Endothelial cell of umbilical vein (primary cell): ENCODE measurements at places on chromosomes 2 and 18.

DNA sequence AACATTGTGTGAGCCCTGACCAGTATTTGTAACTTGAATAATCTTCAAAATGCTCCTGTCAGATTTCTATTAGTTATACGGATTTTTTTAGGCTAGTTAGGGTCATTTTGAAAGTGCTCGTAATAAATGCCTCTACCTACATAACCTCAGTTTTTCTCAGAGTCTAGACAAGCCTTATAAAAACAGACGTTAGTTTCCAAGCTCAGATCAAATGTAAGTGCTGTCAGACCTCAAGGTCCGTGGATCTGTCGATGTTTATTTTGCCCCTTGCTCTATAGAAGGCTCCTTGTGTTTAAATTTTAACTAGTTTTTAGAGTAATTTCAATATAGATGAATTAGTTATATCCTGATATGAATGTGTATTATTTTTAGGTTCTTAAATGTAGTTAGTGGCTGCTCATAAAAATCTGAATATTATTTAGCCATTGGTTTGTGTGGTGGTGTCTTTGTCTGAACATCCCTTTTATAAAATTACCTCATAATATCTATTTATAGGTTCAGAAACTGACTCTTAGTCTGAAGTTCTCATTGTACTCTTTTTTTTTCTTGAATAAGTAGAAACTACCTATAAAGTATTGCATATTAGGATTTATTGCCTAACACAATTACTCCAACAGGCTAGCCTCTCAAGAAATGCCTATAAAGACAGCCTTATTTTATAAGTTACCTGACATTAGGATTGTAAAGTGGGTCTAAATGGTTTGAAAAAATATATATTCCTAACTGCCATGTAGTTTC lies 71.1 kb downstream of the MTA3 start:
- DNase-seq: no peak

- peak; percentile 65 for DNase-seq
Observed at GRCh38 chr2:210195101-210195852, 24.1 kb upstream of the KANSL1L start.

GRCh38 chr2:36770542-36771287 lies 74.2 kb downstream of the VIT start:
- peak; percentile 49 for DNase-seq

GRCh38 chr2:219254590-219255201 lies 978 bp upstream of the TUBA4A start:
- DNase-seq: no peak

DNA sequence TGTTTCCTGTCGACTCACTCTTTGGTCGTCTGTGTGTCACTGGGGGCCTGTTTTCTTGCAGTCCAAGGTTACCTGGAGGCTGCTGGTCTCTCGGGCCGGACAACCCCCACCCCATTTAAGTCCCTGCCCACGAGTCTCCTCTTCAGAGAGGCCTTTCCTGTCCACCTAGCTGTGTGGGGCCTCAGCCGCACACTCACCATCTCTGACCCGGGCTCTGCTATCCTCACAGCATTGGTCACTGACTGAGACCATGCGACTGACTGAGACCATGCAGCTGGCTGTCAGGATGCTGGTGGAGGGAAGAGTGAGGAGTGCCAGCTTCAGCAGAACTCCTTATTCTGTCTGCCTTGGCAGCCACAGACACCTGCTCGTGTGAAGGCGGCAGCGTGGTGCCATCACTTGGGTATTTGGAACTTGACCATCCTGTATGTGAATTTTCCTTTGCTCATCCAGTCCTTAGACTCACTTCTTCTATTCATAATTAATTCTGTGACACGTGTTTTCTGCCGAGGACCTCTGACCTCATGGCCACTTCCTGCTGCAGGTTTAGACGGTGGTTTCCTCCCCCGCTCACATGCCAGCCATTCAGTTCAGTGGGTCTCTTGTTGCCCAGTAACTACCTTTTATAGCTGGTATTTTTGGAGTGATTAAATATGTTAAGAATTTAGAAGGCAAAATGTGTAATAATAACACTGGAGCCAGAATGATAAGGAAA lies 47.5 kb upstream of the ASB1 start:
- DNase-seq: peak; percentile 62

DNA sequence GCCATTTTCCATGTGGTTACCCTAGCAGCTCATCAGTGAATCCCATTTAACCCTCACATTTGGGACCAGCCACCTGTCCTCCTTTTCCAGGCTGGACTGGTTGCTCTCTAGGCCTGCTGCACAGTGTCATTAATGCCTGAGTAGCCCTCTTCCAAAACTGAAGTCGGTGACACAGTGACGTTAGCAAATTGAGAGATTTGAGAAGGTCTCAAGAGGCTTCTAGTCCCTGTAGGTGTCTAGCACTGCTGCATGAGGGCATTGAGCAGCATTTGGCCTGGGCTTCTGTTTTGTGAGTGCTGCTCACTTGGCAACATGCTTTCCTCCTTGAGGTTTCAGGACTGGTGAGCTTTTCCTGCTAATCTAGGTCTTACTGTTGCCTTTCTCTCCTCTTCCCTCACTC lies 36.7 kb downstream of the PKP4 start:
- DNase-seq: no peak

- DNase-seq: no peak
Observed at GRCh38 chr2:69250981-69251380, 136.0 kb downstream of the GFPT1 start.

GRCh38 chr2:227401550-227401949 lies 13.8 kb upstream of the SCYGR1 start:
- no peak for DNase-seq

DNA sequence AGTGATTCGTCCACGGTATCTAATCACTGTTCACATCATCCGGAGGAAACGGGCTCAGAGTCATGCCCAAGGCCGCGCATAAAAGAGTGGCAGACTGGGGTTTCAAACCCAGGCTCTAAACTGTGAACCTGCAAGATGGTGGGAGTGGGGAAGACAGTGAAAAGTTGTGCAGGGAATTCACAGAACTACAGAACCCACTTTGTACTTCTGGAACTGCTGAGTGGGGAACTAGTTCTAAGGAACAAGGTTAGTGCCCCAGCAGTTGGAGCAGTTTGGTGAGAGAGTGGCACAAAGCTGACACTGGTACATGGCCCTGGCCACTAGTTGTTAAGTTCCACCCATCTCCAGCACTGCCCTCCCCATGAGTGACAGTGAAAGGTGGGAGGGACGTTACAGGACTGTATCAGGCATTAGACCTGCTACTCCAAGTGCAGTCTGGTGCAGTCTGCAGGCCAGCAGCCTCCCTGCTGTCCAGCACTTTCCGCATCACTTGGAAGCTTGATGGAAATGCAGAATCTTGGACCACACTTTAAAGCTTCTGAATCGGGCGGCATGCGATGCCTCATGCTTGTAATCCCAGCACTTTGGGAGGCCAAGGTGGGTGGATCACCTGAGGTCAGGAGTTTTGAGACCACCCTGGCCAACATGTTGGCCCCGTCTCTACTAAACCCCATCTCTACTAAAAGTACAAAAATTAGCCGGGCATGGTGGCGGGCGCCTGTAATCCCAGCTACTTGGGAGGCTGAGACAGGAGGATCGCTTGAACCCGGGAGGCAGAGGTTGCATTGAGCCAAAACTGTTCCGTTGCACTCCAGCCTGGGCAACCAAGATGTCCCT lies 47.3 kb downstream of the C2orf42 start:
- DNase-seq: peak; percentile 78

GRCh38 chr2:210224941-210225672 lies at the start of gene ACADL:
Gene ACADL (minus strand): TSS chr2:210225447. CDS start chr2:210225263, 184 bp downstream.
- DNase-seq: peak; percentile 15

DNA sequence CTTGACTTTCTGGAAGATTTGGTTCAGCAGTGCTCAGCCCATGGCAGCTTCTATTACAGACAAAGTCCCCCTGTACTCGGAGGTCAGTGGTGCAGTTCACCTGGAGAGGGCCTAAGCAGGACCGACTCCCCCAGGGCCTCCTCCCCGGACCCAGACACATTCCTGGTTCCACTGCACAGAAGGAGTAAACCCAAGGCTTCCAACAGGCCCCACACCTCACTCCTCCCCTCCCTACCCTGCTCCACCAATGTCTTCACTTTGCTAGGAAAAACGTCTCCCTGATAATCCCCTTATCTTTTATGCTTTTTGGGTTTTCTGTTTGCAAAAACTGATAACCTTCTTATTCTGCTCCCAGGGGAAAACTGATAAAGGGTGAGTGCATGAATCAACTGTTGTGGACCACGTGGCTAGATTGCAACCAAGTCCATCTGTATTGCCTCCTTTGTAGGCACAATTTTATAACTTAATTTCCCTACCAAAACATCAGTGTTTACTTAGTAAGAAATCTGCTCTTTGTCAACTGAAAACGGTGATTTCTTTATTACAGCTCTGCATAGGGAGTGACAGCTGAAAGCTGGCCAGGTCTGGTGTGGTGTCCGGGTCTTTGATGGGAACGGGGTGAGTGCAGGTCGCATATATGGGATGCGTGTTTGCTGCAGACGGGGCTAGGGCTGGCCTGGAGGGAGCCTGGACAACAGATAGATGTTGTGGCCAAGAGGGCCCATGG lies 202.5 kb downstream of the GLI2 start:
- DNase-seq: no peak

DNA sequence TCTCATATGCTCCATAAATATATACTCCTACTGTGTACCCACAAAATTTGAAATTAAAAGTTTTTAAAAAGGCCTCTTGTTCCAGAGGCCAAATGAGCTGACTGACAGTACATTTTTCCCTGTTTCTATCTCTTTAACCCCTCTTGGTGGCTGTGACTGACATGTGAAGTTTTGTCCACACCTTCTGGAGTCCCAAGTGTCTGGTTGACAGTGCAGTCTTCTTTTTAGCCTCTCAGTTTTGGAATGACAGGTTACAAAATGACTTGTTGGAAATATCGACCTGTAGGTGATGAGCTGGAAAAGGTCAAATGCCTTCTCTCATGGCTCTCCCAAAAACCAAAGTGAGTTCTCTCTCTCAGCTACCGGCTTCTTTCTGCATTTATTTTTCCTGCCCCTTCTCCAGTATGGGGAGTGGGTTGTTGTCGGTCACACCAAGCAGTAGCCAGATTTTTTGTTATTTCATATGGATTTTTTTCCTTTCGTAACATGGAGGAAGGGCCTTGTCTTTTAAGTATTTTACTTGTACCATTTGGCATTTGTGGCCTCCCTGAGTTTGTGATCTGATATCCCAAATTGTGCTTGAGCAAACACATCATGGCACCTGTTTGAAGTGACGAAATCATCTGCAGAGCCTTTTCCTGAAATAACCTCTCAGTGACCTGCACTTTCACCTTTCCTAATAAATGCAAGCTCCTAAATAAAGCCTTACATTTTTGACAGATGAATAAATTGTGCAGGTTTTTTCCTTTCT lies 143.9 kb downstream of the ESCO1 start:
- DNase-seq: no peak

DNA sequence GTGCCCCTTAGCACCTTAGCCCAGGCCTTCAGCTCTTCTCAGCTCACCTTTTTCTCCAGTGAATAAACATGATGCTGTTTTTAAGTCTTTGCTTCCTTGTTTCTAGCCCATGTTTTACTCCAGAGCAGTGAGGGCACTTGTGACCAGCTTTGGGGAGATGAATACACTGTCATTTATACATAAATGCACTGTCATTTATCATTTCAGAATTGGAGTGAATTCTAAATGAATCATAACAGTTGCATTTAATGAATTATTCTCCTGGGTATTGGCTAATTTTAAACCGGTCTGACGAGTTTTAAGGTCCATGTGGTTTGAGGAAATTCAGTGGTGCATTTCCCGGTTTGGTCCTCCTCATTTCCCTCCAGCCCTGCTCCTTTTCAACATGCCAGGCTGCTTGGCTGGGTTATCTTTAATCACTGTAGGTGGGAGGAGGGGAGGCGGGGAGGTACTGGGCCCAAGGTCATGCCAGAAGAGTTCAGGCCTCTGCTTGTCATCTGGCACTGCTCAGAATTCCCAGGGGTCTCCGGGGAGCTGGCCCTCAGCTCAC lies 23.9 kb downstream of the PRKCE start:
- DNase-seq: no peak

- peak; percentile 9 for DNase-seq
Observed at GRCh38 chr18:21702602-21703001, 2.0 kb downstream of the ABHD3 start.

DNA sequence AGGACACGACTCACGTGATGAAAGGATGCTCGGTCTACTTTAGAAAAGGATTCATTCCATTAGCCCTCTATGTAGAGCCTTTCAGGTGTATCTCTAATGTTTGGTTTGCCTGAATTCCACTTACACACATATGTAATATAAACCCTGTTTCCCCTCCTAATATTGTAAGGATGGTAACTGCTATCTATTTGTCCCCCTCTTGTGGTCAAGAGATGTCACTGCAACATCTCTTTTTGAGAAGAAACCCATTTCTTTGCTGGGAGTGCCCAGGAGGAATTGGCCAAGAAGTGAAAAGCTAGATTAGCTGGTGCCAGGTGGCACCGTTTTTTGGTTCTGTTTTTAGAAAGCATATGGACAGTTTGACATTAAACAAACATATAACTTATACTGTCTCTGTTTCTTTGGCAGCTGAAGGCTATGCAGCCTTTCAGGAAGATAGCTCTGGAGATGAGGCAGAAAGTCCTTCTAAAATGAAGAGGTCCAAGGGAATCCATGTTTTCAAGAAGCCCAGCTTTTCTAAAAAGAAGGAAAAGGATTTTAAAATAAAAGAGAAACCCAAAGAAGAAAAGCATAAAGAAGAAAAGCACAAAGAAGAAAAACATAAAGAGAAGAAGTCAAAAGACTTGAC lies 41.2 kb downstream of the RALBP1 start:
- peak; percentile 65 for DNase-seq

DNA sequence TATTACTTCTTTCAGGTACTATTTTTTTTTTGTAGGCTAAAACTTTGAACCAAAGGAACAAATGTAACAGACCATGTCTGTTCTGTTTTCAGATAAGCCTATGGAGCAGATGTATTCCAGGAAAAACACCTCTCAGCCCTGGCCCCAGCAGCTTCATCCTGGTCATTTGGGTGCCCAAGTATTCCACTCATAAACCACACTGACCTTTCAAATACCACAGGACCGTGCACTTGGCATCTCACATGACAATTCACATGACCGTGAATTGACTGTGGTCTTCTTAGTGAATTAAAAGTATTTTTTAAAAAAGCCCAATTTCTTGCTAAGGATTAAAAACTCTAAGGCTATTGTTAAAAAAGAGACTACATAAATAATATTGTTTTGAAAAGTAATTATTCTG lies 50.2 kb downstream of the SMIM21 start:
- DNase-seq: no peak

DNA sequence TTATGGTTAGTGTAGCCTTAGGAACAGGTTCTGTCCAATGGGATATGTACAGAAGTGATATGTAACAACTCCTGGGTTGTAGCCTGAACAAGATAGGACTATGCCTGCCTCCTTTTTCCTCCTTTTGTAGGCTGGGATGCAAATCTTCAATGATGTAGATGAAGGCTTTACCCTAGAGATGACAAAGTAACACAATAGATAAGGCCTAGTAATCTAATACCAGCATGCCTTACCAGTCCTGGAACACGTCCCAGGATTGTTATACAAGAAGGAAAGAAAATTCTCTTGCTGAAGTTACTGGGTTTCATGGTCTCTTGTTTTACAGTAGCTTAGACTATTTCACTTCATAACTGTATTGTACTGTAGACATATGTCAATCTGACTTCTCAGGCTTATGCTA lies 192.1 kb downstream of the OTX1 start:
- DNase-seq: no peak

DNA sequence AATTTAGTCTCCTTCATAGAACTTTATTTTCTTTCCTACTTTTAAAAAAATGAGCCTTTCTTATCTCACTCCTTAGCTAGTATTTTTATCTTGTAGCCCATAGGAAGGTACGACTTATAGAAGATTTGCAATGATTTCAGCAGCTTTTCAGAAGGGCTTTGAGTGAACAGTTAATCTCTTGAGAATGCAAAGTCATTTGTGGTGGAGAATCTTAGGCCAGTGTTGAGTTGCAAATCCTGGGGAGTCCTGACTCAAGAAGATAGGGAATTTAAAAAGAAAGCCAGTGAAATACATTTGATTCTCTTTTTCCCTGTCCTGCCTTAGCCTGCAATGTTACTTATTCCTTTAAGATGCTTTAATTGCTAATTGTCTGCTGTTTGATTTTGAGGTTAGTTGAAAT lies 33.6 kb downstream of the LYPD6 start:
- no peak for DNase-seq
